ENCODE measurements at places on chromosomes 12 and 14.

DNA sequence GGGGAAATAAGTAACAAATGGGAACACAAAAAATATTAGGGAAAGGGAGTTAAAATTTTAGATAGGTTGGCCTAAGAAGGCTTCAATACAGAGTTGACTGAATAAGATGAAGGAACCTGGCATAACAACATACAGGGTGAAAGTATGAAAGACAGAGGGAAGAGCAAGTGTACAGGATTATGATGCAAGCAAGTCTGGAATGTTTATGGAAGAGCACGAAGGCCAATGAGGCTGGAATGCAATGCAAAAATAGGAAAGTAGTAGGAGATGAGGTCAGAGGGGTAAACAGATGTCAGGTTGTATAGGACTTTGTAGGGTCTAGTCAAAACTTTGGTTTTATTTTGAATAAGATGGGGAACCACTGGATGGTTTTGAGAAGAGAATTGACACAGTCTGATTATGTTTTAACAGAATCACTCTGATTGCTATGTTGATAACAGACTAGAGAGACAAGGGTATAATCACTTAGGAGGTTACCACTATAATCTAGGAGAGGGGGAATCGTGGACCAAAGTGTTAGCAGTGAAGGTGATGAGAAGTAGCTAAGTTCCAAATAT, 96.8 kb downstream of the OSBPL8 start:
- no peak for DNase-seq

DNA sequence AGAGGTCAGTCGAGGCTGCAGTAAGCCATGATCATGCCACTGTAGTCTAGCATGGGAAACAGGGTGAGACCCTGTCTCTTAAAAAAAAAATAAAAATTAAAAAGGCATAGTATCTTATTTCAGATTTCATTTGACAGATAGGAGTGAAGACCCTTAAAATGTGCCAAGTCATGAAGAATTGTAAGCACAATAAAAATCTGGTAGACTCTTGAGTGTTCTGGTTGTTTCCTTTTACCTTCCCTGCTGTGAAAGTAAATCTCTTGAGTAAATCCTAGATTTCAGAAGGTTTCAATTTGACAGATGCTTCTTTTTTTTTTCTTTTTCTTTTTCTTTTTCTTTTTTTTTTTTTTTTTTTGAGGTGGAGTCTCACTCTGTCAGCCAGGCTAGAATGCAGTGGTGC, 109.0 kb downstream of the ESR2 start:
- no peak for DNase-seq

DNA sequence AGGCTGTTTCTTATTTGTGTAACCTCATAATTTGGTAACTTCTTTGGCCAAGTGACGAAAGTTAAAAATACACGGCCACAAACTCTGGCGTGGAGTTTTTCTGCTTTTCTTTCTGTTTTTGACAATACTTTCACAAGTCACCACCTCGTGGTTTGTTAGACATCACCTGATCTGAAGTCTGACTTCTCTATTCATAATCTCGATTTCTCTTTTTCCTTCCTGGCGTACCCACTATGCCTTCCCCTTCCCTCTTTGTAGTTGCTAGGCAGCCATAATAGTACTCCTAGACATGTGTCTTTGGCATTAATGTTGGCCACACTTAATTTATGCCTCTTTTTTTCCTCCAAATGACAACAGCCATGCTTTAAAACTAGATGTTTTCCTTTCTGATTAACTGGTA, 97.6 kb downstream of the POLR3B start:
- DNase-seq, result no peak

DNA sequence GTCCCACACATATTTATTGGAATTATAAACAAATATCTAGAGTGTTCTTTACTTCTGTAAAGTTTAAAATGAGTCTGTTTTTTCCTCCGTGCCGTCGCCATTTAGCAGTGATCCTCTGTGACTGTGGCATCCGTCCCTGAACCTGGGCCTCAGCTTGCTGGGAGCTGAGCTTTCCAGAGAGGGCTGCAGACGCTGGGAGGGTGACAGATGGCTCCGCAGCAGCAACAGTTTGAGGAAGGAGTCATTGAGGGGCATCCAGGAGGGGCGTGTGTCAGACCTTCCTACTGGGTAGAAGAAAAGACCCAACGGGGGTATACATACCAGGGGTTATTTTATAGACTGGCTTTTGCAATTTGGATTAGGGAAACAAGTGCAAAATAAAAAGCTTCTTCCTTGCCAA, 47.9 kb downstream of the NEUROD4 start:
- no peak for DNase-seq

DNA sequence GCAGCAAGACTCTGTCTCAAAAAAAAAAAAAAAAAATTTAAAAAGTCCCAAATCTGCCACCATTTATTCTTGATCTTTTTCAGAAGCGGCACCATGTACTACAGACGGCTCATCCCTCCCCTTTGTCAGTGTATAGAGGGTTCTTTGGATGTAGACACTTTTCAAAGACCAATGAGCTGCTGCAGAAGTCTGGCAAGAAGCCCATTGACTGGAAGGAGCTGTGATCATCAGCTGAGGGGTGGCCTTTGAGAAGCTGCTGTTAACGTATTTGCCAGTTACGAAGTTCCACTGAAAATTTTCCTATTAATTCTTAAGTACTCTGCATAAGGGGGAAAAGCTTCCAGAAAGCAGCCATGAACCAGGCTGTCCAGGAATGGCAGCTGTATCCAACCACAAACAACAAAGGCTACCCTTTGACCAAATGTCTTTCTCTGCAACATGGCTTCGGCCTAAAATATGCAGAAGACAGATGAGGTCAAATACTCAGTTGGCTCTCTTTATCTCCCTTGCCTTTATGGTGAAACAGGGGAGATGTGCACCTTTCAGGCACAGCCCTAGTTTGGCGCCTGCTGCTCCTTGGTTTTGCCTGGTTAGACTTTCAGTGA, 6.5 kb upstream of the ACACB start:
- DNase-seq, result no peak

DNA sequence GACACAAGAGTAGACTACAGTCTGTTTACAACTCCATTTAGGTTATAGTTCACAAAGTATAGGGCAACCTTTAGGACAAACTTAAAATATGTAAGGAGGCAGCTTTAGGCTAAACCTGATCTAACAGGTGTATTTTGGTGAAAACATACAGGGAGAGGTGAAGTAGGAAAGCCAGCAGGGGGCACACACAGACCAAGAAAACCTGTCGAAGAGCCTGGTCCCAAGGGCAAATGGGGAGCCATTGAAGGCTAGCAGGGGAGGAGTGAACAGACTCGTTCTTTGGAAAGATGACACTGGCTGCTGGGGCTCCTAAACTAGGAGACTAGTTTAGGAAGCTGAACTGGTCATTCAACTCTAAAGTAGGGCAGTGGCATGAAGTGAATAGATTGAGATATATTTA, 138.8 kb upstream of the WSCD2 start:
- peak; percentile 11 for DNase-seq

GRCh38 chr14:100049220-100049619, 16.0 kb upstream of the EVL start:
- DNase-seq, result no peak

DNA sequence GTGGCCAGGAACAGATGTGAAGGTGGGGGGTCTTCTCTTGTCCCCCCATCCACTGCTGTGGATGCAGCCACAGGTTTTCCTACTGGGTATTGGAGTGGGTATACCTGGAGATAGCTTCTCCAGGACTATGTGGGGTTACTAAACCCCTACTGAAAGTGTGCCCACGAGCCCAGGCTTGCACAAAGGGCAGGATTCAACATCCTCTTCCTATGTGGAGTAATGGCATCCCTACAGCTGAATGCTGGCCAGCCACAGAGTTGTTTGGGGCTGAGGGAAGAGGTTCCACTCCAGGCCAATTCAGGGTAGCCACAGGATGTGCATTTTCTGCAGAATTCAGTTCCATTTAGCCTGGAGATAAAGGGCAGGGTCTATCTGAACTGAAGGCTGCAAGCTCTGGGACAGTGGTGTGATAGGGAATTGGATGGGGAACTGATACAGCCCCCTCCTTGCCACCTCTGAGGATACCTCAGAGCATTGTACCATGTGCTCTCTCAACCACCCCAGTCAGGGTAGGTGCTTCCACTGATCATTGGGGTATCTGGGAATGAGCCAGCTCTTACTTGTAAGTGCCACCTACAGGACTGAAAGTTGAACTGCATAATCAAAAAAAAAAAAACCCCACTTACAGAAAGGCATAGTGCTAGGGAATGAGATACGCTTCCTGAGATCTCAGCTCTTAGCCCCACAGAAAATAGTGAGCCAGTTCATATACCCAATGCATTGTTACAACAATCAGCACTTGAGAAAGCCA, 187.1 kb downstream of the KITLG start:
- no peak for DNase-seq

DNA sequence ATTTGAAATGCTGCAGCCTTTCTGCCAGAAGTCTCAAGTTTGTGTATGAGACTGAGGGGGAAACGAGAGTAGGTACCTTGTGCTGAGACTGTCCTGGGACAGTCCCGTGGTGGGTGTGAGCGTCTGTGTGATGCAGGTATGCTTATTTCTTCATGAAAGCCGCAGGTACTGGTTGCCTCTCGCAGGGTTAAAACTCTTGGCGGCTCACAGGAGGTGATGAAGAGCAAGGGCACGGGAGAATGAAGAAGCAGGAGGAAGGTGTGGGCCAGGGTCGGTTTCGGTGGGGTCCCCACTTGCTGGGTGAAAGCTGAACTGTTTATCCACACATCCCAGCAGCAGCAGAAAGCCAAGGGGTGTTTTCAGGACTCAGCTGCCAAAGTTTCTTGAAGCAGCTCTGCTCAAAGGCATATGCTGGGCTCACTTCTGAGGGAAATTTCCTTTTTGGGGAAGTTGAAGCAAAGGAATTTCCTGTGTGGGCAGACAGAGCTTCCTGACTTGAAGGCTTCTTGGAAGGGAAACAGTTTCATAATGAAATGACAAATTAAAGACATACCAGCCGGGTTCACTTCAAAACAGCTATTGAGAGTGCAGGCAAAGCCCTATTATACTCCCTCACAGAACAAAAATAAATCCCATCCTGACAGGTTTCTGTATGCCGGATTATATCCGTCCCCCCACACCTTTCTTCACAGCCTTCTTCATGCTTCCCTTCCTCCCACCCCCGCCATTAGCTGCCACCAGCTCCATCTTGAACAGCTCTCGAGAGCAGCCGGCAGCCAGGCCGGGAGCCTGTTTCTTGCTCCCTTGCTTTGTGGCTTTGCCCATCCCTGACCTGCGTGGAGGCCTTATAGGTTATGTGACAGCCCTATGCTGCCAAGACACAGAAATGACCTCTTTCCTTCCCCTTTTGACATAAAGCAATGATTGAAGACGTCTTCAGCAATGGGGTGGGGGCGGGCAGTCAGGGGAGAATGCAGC, 116.6 kb downstream of the ETV6 start:
- DNase-seq, result peak; percentile 74

GRCh38 chr14:93032421-93032936, 83.2 kb downstream of the ITPK1 start:
- no peak for DNase-seq

GRCh38 chr12:92445253-92446082, 257.3 kb upstream of the PLEKHG7 start:
- DNase-seq, result no peak

DNA sequence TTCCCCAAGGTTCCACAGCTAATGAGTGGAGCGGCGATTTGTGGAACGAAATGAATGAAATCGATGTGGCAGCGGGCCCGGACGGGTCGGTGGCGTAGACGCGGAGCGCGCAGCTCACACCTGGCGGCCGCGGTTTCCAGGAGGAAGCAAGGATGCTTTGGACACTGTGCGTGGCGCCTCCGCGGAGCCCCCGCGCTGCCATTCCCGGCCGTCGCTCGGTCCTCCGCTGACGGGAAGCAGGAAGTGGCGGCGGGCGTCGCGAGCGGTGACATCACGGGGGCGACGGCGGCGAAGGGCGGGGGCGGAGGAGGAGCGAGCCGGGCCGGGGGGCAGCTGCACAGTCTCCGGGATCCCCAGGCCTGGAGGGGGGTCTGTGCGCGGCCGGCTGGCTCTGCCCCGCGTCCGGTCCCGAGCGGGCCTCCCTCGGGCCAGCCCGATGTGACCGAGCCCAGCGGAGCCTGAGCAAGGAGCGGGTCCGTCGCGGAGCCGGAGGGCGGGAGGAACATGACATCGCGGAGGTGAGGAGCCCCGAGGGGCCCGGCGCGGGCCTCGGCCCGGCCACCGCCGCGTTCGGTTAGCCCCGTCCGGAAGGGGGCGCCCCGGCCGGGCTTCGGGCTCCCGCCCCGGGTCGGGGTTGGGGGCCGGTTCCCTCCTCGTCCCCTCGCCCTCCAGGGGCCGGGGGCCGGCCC, at the start of gene PTPN11:
Gene PTPN11, plus strand, starts transcription at position 340 of the 689 bp plus-strand sequence. Its CDS starts 165 bp downstream, at position 505.
- DNase-seq, result peak; percentile 78
